Central memory CD8-positive, alpha-beta T cell (primary cell): ENCODE measurements at places on chromosomes 7 and 10.
A peak's percentile ranks its signal among the peaks of the same experiment; 100 is the strongest.

- H3K4me1 ChIP-seq = no peaks in the 10 kb centered on the region
- H3K4me3 ChIP-seq = no peak overlapping the region
- H3K36me3 ChIP-seq = no peaks in the 10 kb centered on the region
- H3K27me3 ChIP-seq = peaks cover 39% of the 10 kb centered on the region
- no peak for DNase-seq
Measured at GRCh38 chr10:129104266-129105045, 362.6 kb upstream of the MGMT start.

DNA sequence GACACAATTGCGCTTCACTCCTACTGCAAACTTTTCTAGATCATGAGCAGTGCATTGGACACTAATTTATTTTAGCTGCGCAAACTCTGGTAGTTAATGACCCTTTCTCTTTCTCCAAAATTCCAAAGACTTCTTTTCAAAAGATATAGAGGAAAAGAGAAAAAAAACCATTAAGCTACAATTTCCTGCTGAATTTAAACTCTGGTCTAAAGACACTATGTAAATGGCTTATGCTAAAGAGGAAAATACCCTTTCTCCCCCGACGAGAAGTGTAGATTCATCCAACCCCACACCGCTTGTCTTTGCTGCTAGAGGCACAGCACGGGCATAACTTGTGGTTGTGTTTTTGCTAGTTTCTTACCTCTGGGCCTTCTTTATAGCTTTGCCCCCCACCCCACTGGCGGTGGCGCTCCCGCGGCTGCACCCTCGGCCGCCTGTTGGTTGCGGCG is 84.1 kb downstream of the SNX10 start:
- DNase-seq = no peak
- H3K4me1 ChIP-seq = peaks cover 12% of the 10 kb centered on the region
- peaks cover 20% of the 10 kb centered on the region for H3K27me3 ChIP-seq
- peak overlapping the region; percentile 83 for H3K4me3 ChIP-seq
- no peak overlapping the region for H3K27ac ChIP-seq

GRCh38 chr10:132460691-132461090 is 63.7 kb downstream of the PWWP2B start:
- no peak for DNase-seq
- H3K36me3 ChIP-seq = peaks cover 1% of the 10 kb centered on the region
- no peak overlapping the region for H3K4me3 ChIP-seq

DNA sequence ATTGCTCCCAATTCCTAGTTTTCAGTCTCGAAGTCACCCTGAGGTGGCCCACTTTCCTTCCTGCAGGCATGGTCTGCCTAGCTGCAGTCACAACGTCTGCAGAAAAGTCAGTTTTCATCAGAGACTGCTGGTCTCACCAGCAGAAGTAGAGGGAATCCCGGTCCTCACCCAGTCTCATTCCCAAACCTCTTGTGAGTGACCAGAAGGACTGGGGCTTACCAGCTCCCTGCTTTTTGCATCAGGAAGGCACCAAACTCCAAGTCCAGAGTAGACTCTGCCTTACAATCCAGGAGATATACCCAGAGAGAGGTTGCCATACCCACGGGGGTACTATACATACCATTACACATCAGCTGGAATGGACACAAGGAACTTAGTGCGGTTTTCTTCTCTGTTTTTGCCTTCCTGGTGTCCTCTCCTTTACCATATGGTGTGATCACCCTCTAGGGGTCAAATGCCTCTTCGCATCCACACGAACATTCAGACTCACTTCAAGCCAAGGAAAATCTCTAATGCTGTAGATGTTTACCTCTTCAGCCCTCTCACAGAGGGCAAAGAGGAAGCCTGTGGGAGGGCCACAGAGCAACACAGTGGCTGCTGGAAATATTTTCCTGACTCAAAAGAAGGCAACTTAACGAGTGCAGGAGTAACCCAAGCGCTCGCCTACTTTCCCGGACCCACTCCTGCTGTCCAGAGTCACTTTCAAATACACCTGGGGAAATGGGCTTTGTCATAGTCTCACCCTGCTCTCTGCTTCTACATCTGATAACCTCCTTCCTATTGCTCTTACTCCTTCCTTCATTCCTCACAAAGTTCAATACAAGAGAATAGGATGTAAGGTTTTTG is 220.9 kb downstream of the C7orf25 start:
- H3K4me1 ChIP-seq = no peaks in the 10 kb centered on the region
- DNase-seq = no peak
- H3K27ac ChIP-seq = no peak overlapping the region
- no peaks in the 10 kb centered on the region for H3K27me3 ChIP-seq
- H3K36me3 ChIP-seq = no peaks in the 10 kb centered on the region
- H3K4me3 ChIP-seq = no peak overlapping the region

GRCh38 chr10:17954861-17955260 is 3.1 kb downstream of the SLC39A12 start:
- H3K27ac ChIP-seq = no peak overlapping the region
- H3K4me1 ChIP-seq = no peaks in the 10 kb centered on the region
- H3K27me3 ChIP-seq = no peaks in the 10 kb centered on the region
- no peak overlapping the region for H3K4me3 ChIP-seq

DNA sequence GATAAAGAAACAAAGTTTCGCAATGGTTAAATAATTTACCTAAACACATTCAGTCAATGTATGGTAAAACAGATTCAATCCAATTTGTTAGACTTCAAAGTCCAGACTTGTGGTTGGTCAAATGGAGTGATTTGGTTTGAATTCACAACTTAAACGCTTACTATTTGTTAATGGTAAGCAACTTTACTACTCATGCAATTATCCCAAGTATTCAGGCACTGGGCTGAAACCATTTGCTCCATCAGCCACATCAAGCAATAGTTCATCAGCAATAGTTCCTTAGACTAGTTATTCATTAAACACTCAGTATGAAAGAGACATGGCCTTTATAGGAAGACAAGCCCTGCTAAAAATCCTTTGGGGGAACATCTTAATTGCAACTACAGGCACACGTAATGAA is 253.0 kb downstream of the AGMO start:
- no peak for DNase-seq
- no peak overlapping the region for H3K27ac ChIP-seq
- no peak overlapping the region for H3K4me3 ChIP-seq
- peaks cover 2% of the 10 kb centered on the region for H3K36me3 ChIP-seq
- H3K4me1 ChIP-seq = no peaks in the 10 kb centered on the region

- no peak overlapping the region for H3K4me3 ChIP-seq
- no peak overlapping the region for H3K27ac ChIP-seq
- no peaks in the 10 kb centered on the region for H3K36me3 ChIP-seq
- no peak for DNase-seq
- no peaks in the 10 kb centered on the region for H3K27me3 ChIP-seq
- H3K4me1 ChIP-seq = no peaks in the 10 kb centered on the region
Measured at GRCh38 chr10:51985336-51985735, 285.9 kb upstream of the CSTF2T start.

DNA sequence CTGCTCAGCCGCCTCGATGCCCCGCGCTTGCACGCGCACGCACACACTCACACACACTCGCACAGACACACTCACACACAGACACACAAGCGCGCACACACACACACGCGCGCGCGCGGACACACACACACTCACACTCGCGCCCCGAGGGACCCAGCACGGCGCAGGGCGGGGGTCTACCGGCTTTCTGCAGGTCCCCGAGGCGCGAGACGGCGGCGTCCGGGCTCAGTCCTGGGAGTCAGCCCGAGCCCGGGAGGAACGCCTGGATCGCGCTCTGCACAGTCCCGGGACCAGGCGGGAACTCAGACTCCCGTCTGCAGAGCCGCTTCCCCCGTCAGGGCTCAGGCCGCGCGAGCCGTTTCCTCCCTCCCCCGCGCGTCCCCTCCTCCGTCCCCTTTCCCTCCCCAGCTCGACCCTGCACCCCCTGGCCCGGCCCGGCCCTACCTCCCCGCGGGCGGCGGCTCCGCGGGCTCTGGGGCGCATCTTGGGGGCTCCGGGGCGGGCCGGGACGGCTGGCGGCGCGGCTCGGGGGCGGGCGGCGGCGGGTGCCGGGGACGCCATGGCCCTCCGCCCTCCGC is 464 bp downstream of the DENND2A start:
- peak overlapping the region; percentile 32 for H3K27ac ChIP-seq
- peaks cover 2% of the 10 kb centered on the region for H3K36me3 ChIP-seq
- no peak for DNase-seq
- peaks cover 83% of the 10 kb centered on the region for H3K27me3 ChIP-seq
